GM13977 (cell line): ENCODE measurements at places on chromosomes 5 and 9.

- no peak for DNase-seq
These were observed 81.8 kb downstream of the SV2C start for GRCh38 chr5:76165029-76165428.

DNA sequence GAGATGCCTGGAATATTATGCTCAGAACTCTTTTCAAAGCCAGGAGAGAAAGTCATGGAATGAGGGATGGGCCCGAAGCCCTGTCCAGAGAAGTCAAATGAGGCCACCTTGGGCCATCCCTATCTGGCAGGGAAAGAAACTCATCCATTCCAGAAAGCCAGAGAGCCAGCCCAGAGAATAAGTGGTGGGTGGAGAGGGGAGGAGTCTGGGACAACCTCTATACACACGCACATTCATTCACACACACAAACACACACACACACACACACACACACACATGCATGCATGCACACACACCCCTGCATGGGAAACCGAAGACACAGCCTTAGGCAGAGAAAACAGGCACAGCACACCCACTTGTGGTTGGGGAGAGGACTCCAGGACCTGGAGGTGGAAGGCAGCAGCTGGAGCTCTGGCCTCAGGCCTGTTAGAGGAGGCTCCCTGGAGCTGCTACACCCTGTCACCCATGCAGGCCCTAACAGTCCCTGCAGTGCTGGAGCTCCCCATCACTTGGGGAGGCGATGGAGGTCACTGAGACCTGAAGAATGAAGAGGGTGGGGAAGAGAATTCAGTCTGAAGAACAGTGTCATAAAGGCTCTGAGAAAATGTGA is 38.0 kb downstream of the TGFBI start:
- DNase-seq = no peak

DNA sequence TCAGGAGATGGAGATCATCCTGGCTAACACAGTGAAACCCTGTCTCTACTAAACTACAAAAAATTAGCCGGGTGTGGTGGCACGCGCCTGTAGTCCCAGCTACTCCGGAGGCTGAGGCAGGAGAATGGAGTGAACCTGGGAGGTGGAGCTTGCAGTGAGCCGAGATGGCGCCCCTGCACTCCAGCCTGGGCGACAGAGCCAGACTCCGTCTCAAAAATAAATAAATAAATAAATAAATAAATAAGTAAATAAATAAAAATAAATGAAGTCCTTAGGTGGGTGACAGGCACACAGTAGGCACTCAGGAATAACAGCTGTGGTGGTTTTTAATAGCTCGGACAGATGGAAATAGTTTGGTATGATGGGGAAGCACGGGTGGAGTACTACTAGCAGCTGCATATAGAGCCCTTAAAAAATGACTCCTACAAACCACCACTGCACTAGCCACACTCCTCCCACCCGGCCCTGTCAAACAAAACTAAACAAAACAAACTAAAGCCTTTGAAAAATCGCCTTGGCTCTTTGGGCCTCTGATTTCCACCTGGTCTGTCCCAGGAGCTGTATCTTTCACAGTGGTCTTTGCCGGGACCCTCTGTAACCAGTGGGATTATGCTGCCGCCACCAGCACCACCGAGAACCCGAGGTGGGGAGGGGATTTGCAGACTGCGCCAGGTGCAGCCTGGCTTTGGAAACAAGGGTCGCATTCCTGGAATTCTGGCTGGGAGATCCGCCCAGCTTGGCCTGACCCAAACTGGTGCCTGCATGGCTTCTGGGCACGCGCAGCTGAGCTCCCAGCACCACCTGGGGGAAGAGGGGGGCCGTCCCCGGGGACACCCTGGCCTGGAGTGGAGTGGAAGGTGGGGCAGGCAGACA is 5.1 kb upstream of the WDR5 start:
- no peak for DNase-seq

DNA sequence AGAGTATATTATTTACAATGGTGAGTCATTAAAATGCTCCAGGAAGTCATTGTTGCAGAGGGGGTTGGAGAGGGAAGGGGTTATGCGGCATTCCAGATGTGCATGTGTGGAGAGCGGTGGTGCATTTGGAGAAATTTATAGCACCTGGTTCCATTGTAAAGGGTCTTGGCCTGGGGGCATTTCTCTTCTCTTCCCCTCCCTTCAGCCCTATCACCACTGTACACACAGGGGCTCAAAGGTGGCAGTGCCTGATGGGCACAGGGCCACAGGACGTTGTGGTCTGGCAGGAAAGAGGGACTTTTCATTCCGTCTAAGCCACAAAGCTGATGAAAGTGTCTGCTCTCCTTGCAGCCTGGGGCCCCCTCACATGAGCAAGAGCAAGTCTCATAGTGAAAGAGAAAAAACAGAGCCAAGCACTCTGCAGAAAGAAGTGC is 442.4 kb upstream of the ZNF462 start:
- DNase-seq = peak; percentile 19

GRCh38 chr9:85178474-85178873 is 508.9 kb downstream of the NTRK2 start:
- DNase-seq = no peak

GRCh38 chr9:97704851-97705250 is 7.7 kb upstream of the XPA start:
- DNase-seq = no peak

DNA sequence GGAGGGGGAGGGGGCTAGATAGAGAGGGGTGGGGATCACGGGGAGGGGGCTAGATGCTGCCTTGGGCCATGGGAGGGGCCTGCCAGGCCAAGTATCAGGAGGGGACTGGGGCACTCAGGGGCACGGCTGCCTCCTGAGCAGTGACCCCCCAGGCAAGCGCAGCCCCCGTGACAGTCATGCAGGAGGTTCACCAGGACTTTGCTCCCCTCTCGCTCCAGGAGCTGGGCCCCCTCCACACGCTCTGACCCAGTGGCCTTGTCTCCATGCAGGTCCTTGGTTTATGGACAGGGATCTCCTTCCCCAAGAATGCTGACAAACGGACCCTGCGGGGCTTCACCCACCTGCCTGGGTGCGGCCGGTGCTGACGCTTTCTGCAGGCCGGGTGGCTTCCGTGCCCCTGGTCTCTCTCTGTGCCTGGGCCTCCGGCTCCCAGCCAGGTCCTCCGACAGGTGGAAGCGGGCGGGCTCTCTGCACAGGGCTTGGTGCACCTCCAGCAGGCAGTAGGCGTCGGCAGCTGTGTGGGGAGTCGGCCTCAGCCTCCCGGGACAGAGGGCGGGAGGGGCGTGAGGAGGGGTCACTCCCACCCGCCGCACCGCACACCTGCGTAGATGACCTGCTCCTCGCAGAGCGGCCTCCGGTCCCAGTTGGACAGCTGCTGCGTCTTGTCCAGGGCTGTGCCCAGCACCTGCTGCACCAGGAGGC is 46.8 kb upstream of the NRARP start:
- DNase-seq = no peak

DNA sequence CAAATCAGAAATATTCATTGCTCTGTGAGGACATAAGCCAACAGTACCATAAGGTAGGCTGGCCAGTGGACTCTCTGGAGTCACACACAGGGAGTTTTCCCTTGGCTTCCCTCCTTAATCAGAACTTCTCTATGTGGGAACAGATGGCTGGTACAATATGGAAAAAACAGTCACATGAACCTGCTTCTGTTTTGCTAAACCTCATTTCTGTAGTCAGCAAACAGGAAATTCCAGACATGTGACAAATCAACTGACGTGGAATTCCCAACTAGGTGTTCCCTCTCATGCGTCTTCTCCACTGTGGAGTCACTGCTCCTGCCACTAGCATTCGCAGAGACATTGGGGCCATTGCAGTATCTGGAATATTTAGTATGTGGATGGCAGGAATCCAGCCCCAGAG is 617.6 kb downstream of the KIF4B start:
- no peak for DNase-seq

DNA sequence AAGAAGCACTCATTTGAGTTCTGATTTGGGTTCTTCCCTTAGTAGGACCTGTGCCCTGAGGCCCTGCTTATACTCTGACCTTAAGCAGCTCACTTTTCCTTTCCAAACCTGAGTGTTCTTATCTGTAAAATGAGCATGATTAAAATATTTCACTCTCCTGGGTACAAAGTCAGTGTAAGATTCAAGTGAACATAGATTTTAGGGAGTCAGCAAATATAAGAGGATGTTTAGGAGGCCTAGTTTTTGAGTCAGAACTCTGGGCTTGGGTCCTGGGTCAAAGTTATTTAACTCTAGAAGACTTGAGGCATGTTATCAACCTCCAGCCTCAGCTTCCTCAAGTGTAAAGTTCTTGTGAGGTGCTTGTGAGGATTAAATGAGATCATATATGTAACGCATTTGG is 8.7 kb upstream of the SPARC start:
- no peak for DNase-seq

GRCh38 chr5:113512341-113512740 is 1.2 kb upstream of the YTHDC2 start:
- no peak for DNase-seq

- DNase-seq = no peak
These were observed 77.8 kb downstream of the ZCCHC7 start for GRCh38 chr9:37198039-37198729.

DNA sequence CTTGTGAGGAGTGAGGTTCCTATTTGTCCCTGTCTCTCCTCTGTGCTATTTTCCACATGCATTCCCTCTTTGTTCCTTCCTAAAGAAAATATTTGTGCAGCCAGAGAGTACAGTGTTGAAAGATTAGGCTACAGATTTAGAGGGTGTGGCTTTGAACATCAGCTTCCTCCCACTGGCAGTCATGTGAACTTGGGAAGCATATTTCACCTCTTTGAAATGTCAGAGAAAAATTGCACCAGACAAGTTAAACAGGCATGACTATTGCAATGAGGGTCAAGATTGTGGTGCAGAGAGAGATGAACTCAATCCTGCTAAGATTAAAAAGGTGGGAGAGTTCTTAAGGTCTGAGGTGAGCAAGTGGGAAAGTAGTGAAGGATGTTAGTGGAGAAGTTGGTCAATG is 641.0 kb downstream of the DNAH5 start:
- no peak for DNase-seq
